ENCODE measurements at places on chromosomes 2 and 18.

DNA sequence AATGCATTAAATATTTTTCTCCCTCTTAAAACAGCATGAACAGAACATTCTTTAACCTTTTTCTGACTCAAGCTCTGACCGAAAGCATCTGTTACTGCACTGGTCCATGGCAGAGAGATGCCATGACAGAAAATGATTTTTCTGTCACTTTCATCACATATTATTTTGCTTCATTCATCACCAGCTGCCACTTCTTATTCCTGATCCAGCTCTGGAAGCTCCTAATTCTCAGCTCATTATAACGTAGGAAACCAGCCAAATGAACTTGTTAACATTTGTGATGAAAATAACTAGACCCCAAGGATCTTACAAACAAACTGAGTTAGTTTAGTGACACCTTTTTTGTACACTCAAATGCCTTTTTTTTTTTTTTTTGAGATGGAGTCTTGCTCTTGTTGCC lies 7.6 kb upstream of the CFLAR start:
- no peak for DNase-seq

DNA sequence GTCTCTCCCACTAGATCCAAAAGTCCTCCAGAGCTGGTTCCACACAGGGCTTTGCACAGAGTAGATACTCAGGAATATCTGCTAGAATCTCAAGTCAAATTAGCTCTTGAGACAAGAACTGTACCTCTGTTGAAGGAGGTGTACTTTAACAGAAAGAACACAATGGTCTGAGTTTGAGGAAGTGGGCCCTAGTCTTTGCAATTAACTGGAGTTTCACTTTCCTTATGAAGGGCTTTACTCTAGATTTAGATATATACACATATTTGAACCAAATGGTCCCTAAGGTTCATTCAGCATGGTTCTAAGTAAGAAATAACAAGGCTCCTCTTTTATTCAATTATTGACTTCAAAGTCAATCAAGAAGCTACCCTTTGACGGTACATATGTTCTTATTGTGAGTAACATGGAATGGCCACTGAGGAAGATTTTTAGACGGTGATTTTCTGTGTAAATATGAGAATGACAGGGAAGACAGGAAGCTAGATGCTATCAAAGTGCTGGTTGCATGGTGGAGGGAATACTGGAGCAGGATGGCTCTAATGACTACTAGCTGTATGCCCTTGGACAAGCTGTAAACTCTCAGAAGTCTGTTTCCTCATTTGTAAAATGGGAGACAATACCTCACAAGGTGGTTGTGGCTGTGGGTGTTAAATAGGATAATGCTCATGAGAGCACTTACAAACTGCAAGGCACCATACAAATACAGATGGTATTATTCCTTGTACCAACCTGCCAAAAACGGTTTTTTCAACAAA lies 73.5 kb upstream of the SERTAD2 start:
- no peak for DNase-seq

DNA sequence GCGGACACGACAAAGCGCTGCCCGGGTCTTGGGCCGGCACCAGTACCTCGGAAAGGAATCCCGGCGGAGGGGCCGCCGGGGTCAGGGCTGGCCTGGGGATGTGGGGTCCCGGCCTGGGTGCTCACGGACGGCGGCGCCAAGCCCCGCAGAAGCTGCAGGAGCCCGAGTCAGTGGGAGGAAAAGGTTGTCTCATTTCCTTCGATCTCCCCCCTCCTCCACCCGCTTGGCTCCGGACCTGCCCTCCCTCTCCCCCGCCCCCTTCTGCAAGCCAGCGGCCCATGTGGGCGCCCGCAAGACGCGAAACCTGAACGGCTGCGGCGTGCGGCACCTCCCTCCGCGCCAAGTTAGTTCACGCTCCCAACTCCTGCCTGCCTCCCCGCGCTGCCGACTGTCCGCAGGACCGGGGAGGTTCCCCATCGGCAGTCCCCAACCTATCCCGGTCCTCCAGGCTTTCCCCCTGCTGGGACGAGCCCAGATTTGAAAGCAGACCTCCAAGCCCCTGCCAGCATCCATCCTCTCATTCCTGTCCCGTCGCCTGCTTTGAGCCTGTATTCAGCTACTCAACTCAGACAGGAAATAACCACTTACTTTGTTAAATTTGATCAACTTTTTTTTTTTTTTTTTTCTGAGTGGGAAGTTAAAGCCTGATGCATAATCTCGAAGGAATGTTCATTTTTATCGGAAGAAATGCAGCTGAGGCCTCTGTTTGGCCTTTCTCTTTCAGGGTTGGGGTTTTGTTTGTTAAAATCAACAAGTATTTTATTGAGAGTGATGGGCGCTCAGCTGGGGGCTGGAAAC lies at the start of gene EVA1A:
TSS of gene EVA1A (minus strand) at position 172 of the 798 bp plus-strand sequence. CDS start 42,799 bp downstream, outside the sequence.
- DNase-seq: no peak

DNA sequence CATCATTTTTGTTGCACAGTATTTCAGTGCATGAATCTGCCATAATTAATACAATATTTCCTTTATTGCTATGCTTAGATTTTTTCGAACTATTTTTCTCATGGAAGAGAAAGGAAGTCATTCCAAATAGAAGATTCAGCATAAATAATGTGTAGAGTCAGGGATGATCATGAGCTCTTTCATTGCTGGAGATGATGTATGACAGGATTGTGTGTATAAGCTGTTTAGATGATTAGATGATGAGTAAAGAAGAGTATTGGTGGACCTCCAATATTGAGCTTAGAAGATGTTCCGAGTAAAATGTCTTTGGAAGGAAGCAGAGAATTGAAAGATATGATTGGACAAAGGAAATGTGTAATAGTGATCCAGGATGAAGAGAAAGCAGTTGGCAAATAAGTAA lies 364.5 kb downstream of the PARD3B start:
- DNase-seq: no peak

GRCh38 chr2:29614295-29614830 lies 307.0 kb downstream of the ALK start:
- DNase-seq: no peak

DNA sequence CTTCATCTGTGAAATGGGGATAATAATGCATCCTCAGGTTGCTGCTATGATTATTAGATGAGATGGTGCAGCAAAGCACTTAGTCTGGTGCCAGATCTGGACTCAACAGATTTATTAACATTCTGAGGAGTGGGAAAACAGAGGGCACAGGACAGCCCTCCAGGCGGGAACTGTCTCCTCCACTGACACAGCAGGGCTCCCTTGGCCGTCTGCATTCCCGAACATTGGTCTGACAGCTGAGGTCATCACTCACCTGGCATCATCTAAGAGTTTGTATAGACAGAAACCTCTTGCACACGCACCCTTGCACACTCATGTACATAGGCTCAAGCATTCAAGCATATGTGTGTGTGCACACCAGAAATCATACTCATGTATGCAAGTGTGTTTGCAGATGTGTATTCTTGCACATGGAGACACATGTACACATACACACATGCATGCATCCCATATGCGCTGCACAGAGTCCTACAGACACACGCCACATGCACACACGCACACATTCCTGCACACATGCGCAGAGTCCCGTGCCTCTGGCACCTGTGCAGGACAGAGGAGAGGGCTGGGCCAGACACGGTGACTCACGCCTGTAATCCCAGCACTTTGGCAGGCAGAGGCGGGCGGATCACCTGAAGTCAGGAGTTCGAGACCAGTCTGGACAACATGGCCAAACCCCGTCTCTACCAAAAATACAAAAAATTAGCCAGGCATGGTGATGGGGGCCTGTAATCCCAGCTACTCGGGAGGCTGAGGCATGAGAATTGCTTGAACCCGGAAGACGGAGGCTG lies 173.3 kb upstream of the GLI2 start:
- DNase-seq: no peak

DNA sequence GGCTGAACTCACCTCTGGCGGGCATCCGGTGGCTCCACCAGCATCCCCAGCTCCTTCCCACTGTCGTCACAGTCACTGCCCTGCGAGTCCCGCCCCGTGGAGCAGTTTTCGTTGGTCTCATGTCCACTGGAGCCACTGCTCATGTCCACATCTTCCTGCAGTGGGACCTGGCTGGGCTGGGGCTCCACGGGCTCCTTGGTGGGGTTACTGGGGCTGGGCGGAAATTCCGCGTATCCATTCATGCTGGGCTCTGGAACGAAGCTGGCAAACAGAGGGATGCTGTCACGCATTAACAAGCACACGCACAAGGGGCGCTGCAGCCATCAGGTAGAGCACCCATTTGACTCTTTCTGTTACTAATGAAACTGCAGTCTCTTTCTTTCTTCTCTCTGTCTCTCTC lies 10.7 kb downstream of the PER2 start:
- no peak for DNase-seq

DNA sequence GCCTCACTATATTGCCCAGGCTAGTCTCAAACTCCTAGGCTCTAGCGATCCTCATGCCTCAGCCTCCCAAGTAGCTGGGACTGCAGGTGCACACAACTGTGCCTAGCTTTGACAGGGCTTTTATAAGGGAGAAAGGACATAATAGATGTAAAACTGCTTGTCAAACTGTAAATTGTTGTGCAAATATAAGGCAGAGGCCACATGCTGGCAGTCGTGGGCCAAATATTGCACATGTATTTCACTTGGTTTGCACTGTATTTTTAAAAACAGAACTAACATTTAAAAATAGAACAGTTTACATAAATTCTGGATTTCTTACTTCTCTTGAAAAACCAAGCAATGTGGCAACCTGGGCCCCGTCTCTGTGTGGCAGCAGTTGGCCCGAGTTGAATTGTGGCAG lies 31.2 kb upstream of the MYO3B start:
- no peak for DNase-seq

GRCh38 chr2:124112206-124112605 lies 87.1 kb downstream of the CNTNAP5 start:
- DNase-seq: no peak

DNA sequence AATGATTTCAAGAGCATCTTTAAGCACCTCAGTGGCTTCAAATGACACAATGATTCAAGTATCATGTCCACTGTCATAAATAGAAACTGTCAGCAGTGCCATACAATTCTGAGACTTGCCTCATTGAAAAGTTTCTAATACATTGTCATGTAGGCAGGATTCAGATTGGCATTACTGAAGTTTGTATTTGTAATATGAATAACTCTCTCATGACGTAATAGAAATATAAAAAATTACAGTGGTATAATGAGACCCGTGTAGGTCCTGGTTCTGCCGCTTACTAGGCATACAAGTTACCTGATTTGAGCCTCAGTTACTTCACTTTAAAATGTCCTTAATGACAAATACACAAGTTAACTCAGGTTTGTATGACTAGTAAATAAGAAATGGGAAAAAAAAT lies 1536.2 kb upstream of the NXPH2 start:
- no peak for DNase-seq

- no peak for DNase-seq
These were observed 1.5 kb downstream of the ERBB4 start for GRCh38 chr2:212536817-212537725.

- DNase-seq: no peak
These were observed 24.7 kb downstream of the AGAP1 start for GRCh38 chr2:235518322-235519090.

- DNase-seq: no peak
These were observed 196.8 kb upstream of the SESTD1 start for GRCh38 chr2:179461420-179461819.

DNA sequence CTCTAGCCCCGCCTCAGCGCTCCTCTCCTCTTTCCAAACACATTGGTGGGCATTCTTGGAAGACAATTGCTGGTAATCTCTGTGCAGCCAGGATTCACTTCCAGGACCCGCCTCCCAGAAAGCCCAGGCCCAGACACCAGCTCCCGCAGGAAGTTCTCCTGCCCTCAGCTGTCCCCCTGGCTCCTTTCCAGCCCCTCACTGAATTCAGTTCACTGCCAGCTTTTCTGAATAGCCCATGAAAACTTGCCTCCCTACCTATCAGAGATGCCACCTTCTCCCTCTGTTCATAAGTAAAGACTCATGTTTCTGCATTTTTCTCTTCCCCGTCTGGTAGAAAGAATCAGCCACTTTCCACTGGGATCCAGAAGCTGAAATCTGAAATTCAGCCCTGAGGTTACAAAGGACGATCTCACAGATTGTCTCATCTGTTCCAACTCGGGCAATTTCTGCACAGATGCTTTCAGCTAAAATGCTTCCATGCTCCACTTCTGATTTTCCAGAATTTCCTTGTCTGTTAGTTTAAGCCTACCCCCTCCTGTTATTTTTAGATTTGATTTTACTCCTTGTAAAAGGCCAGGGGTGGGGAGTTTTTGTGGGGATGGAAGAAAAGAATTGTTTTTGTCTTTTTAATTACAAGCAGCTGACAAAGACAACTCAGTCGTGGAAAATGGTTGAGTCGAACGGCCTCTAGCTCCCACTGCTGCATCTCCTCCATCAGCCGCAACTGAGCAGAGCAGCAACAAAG lies 98.1 kb downstream of the SP3 start:
- no peak for DNase-seq

- DNase-seq: no peak
These were observed 124.1 kb downstream of the MEMO1 start for GRCh38 chr2:31886700-31887099.
